HL-60 (cell line): ENCODE measurements at places on chromosomes 12 and 14.

GRCh38 chr12:5789469-5789968 lies 155.5 kb downstream of the ANO2 start:
- DNase-seq: no peak

DNA sequence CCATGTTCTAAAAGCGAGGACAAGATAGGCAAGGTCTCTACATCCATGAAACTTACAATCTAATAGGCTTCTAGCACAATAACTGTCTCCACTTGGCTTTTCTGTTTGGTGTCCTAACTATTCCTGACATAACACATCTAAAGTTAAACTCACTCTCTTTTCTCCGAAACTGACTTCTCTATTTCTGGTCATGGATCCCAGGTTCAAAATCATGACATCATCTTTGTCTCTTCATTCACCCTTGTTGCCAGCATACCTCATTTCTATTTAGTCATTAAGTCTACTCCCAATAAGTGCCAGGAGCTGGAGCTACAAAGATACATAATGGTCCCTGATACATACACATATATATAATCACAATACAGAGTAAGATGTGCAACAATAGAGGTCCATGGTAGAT lies 53.9 kb upstream of the CEP83 start:
- DNase-seq: no peak

GRCh38 chr14:44396226-44396625 lies 110.9 kb downstream of the FSCB start:
- DNase-seq: no peak

DNA sequence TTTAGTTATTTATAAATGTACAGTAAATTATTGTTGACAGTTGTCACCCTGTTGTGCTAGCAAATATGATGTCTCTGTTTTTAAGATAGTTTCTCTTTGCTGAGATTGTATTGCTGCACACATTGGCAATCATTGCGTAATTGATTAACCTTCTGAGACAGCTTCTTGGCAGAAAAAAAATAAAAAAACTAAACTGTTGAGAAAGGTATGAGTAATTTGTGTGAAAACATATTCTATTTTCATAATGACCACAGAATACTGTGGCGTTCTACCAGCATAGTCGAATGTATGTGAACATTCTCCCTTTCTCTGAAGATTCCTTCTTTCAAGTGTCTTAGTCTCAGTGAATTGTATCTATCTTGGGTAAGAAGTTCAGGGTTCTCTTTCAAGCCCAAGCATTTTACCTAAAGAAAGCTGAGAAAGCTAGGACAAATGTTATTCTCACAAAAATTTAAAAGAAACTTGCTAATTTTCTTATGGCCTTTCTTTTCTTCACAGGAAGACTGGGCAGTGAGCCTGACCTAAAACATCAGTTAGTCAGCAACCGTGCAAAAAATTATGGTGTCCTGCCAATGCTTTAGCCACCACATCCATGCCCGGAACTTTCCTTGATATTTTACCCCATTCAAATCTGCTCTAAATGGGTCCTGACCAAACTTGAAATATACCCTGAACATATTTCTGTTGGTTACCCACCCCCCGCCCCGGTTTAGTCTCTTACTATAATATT lies 69.0 kb upstream of the REP15 start:
- DNase-seq: no peak

DNA sequence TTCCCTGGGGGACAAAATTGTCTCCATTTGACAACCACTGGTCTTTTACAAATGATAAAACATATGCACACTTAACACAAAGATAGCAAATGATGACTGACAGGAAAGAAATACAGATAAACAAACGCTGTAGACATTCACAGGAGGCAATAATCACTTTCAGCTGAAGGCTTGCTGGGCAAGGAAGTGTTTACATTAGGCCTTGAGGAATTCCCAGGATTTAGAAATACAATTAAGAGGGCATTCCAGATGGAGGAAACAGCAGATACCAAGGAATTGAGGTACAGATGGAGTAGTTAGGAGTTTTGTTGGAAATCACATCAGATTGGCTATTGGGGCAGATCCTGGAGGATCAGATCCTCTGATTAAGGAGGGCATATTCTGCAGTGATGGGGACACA lies 93.9 kb downstream of the DYRK2 start:
- no peak for DNase-seq

GRCh38 chr14:95311752-95312151 lies 8.0 kb downstream of the CLMN start:
- DNase-seq: peak; percentile 43

DNA sequence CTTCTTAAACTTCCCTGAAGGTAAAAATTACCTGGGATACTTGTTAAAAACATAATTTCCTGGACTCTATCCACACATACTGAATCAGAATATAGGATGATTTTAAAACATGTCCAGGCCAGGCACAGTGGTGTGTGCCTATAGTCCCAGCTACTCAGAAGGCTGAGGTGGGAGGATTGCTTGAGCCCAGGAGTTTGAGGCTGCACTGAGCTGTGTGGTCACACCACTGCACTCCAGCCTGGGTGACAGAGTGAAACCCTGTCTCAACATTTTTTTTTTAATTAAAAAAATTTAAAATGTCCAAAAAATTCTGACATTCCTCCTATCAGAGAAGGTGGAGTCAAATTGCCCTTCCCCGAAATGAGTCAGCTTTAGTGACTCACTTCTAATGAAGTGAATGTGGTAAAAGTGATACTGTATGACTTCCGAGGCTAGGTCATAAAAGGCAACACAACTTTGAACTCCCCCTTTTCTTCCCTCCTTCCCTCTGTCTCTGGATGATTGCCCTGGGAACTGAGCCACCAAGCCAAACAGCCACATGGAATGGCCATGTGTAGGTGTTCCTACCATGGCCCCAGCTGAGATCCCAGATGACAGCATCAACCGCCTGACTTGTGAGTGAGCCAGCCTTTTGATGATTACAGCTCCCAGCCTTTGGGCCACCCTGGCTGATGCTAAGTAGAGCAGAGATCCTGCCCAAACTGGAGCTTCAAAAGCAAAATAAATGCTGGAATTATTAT lies 36.3 kb downstream of the LIMA1 start:
- peak; percentile 56 for DNase-seq

DNA sequence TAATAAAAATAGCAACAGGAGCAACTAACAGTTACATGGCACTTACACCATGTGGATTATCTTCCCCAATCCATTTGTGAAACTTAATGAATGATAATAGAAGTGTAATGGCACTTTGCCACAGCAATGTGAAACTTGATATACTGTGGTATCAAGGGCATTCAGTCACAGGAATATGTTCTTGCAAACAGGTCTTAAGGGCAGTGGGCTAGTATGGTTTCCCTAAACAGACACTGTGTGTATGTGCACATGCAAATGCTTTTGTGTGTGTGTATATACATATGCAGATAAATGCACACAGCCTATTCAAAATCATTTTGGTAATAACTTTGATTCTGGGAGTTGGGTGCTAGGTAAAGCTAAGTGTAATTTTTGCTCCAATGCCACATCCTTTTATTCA lies 26.2 kb upstream of the ARHGAP5 start:
- no peak for DNase-seq

DNA sequence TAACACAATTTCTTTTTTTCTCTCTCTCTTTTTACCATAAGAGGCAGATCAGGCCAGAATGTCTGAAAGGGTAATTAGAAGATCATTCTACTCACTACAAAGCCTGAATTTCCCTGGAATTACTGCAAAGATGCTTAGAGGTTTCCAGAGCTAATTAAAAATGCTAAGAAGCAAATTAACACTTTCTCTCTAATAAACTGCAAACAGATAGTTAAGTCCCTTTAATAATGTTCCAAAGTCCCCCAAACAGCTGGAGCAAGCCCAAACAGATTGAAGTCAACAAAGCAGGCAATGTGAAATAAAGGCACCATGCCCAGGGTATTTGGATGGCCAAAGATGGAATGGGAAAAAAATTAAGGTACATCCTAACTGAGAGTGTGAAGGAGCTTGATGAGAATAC lies 208.8 kb upstream of the LRFN5 start:
- DNase-seq: no peak

DNA sequence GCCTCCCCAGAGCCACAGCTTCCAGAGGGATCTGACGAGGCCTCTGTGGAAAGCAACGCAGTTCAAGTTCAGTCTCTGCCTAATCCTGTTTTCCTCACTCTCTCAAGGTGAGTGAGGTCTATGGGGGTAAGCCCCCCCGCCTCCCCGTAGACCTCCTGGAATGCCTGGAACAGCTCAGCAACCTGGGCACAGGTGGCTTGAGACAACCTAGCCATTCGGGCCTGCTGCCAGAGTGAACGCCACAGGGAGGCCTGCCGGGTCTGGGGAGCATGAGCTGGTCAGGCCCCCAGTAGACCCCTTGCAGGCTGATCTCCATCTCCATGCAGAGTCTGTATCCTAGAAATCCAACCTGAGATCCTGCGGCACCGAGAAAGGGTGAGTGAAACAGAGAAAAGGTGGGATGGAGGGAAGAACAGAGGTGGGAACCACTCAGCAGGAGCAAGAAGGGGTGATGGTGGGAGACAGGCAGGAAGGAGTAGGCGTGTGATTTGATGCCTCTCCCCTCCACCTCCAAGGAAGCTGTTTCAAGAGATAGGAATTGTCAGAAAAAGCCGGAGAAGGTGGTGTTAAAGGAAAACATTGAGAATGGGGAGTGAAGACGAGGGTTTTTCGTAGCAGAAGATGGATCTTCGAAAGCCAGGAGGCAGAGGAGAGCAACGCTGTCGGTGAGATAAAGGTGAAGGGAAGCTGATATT lies 123.1 kb upstream of the PRMT8 start:
- DNase-seq: no peak

DNA sequence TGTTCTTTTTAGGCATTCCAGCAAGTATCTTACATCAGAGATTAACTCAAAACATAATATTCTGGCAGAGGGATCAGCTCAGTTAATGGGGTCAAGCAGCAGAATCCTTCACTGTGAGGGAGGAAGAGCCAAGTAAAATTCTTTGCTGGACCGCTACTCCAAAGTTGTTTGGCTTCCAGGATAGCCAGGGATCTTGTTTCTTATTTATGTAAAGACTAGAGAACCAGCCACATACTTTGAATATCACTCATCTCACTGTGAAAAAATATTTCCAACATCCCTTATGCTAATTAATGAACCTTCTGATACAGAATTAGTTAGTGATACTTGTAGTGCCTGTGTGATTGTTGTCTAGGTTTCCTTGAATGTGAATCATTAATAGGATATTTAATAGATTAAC lies 94.2 kb downstream of the PLEKHA5 start:
- DNase-seq: no peak

DNA sequence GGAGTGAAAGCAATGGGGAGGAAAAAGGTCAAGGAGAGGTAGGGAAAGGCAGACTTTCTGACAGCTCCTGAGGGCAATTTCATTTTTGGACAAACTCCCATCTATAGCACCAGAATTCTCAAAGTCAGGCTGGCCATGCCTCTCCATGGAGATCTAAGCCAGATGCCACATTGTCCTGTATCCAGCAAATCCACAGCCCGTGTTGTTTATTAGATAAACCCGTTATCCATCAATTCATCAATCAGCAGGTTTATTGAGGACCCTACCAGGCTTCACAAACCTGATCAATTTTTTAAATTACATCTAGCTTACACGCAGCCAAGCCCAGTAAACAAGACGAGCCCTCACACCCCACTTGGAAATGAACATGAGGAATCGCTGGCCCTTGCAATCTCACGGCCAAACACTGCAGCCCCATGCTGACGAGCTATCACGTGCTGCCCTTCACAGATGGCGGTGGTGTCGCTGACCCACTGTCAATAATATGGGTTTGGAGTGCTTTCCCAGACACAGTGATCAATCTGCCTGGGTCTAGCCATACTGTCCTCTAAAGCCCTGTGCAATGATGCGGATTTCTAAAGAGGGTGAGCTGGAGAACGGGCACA lies 332.9 kb downstream of the DPF3 start:
- DNase-seq: no peak

- DNase-seq: no peak
Measured at GRCh38 chr12:131222329-131223139, 268.8 kb downstream of the ADGRD1 start.

GRCh38 chr12:30706476-30706875 lies 10.8 kb upstream of the IPO8 start:
- no peak for DNase-seq

DNA sequence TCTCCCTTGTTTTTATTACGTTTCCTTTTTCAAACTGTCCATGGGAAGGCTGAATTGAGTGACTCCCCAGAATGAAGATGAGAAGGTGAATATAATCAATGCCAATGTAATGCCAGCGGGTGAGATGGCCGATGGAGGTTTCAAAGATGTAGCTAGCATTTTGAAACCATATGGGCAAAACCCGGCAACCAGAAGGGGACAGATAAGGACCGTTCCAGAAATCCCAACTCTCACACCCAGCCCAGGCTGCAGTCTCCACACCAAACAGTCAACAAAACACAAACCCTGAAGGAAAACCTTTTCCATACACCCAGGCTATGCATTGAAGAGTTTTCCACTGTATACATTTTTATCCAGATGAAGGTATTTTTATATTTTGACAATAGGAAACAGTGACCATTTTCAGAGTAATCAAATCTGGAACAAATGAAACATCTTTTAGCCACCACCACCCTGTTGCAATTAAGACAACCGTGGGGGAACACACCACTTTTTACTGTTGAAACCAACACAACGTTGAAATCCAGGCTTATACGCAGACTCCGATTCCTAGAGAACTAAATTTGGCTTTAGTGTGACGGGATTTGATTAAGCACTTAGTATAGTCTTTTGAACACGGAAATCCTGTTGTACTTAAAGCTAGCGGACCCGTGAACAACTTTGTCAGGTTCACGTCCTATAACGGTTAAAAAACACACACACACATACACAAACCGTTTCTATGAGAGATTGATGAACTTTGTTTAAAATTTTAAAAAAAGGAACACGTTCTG lies 19.0 kb downstream of the PHETA1 start:
- no peak for DNase-seq

GRCh38 chr12:77734214-77734883 lies 96.3 kb upstream of the NAV3 start:
- no peak for DNase-seq

DNA sequence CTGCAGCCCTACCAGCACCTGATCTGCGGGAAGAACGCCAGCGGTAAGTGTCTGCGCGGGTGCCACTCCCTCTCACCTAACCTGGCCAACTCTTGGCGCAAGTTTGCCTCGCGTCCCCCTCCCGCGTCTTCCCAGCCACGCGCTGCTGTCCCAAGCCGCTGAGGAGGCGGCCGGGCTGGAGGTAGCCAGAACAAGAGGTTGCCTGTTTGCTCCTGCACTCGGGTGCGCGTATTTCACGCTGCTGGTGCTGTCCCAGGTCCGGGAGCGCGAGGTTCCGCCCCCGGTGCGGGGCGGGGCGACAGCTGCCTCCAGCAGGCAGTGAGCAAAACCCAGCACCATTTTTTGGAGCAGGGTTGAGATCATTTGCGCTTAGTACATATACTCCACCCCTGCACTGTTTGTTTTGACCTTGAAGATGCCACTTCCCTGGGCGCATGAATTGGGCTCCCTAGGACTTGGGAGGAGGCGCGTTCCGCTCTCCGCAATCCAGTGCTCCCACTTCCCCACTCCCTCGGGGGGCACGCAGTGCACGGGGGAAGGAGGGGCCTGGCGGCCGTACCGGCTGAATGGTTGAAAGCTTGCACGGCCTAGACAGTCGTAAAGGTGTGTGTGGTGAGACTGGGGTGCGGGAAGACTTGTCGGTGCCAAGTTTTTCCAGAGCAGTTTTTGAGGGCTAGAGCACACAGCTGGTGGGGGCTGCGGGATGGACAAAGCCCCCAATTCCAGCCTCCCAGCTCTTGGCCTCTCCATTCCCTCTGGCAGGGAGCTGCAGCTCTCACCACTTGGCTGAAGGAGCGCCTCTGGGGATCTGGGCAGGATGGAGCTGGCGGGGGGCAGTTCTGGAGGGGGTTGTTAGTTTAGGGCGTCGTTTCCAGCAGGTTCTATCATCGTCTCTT lies 226.9 kb upstream of the CRY1 start:
- DNase-seq: no peak
